ENCODE measurements at places on chromosomes 11 and 22.
A peak's percentile ranks its signal among the peaks of the same experiment; 100 is the strongest.

- DNase-seq, result no peak
These were observed 706 bp upstream of the OR51E1 start for GRCh38 chr11:4643076-4643475.

- DNase-seq, result no peak
These were observed 72.5 kb downstream of the PACS1 start for GRCh38 chr11:66142370-66143263.

GRCh38 chr22:42369250-42370041 is 62.8 kb downstream of the NFAM1 start:
- DNase-seq, result peak; percentile 91

GRCh38 chr11:12110714-12111548 is 541 bp downstream of the MICAL2 start:
- peak; percentile 36 for DNase-seq

- no peak for DNase-seq
These were observed 25.0 kb upstream of the GAL start for GRCh38 chr11:68659158-68659921.

GRCh38 chr22:44049486-44050231 is 25.6 kb downstream of the PARVB start:
- no peak for DNase-seq

DNA sequence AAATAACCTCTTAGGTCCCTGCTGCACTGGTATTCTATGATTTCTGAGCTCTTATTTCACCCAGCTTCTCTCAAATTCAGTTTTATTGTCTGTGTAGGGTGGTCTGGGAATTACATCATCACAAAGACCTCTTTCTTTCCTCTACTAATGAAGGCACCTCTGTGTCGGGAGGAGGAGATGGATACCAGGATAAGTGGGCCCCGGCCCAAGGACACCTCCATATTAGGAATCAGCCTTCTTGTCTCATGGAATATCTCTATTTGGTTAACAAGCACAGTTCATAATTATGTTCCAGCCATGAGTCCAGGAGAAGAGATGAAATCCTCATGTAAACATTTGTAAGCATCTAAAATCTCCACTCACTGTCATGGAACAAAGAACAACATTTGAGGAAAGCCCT is 9.4 kb downstream of the PARVA start:
- no peak for DNase-seq

GRCh38 chr11:79430280-79430679 is 10.6 kb downstream of the TENM4 start:
- no peak for DNase-seq

- no peak for DNase-seq
These were observed 1268.8 kb upstream of the CNTN5 start for GRCh38 chr11:97751952-97752351.

DNA sequence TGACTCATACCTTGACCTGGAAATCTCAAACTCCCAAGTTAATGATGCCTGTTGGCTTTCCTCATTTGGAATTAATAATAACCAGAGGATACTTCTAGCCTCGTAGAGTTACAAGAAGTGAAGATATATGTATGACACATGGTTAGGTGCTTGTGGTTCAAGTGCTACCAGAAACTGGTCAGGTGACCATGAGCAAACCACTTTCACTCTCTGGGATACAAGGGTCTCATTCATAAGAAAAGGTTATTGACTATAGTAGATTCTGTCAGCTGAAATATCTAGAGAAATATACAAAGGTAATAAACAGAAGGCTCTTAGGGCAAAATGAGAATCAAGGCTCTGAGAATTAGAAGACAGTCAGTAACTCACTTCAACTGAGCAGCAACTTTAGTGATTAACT is 233.3 kb downstream of the KCNA4 start:
- no peak for DNase-seq

- no peak for DNase-seq
These were observed 198.5 kb downstream of the MSANTD4 start for GRCh38 chr11:105823495-105824033.

- peak; percentile 48 for DNase-seq
These were observed 471 bp downstream of the ARVCF start for GRCh38 chr22:20015971-20016733.

GRCh38 chr11:95512682-95513081 is 276.9 kb downstream of the FAM76B start:
- no peak for DNase-seq

GRCh38 chr22:24068717-24069297 is 57.7 kb downstream of the CABIN1 start:
- DNase-seq, result no peak

DNA sequence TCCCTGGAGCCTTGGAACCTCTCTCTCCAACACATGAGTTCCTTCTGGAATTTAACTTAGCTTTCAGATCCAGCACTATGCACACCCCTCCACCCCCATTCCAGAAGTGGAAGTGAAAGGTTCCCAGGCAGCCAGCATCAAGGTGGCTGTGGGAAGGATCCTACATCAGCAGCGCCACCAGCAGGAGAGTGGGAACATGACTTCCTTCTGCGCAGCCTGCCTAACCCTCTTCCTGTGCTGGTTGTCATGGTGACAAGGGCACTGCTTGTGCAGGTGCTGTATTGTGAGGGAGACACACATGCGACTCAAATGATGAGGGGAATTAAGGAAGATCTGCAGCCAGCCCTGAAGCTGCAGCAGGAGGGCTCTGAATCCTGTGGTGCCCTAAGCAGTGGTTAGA is 904.5 kb upstream of the API5 start:
- DNase-seq, result no peak

GRCh38 chr11:66694056-66694410 is 16.3 kb upstream of the RBM4B start:
- DNase-seq, result no peak

DNA sequence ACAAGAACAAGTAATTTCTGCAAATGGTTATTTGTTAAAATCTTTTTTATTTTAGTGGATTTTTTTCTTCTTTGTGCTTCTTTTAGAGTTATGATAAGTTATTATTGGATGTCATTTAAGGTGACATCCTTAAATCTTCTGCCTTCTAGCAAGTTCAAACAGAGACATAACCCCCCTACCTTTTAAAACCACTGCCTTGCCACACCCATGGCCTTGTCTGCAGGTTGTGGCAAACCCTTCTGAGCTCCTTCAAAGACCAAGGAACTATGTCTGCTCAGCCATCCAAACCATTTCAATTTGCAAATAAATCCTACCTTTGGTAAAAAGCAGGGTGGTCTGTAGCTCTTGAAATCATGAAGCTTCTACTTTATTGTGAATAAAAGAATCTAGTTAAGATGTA is 241.6 kb downstream of the FAM76B start:
- DNase-seq, result no peak

DNA sequence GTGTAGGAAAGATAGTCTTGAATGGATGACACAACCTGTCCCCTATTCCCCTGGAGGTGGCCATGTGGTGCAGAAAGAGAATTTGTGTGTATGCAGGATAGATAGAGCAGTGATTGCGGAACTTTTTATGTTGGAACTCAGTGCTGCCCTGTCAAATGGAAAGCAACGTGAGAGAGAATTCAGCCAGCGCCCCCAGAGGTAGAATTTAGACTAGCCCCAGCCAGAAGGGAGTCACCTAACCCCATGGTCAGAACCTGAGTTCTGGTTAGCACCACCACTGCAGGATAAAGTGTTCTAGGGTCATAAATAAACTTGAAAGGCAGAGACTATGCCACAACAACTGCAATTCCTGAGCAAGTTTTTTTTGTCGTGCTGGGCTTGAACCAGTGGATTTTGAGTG is 152.9 kb upstream of the GRIA4 start:
- no peak for DNase-seq

GRCh38 chr11:121487191-121487590 is 34.4 kb upstream of the SORL1-AS1 start:
- no peak for DNase-seq

- DNase-seq, result no peak
These were observed 399.5 kb downstream of the BUD13 start for GRCh38 chr11:116373104-116373944.

- no peak for DNase-seq
These were observed 11.8 kb upstream of the IGLL1 start for GRCh38 chr22:23591846-23592245.

DNA sequence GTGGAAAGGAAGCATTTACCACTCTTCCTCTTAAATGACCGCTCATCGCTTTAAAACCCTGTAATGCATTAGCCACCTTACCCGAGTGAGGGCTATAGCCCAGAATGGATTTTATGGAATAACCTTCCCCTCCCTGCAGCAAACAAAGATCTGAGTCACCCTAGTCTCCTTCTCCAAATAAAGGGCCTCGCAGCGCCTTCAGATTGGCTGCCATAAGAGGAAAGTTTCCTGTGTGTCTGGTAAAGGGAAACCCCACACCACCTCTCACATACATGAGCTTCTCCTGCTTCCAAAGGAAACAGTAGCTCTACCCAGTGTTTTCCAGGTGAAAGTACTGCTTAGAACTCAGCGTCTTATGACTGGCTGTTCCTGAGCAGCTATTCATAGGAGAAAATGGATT is 47.8 kb downstream of the PPP2R1B start:
- DNase-seq, result no peak

- DNase-seq, result no peak
These were observed 25.0 kb upstream of the SERPIND1 start for GRCh38 chr22:20748731-20749428.

DNA sequence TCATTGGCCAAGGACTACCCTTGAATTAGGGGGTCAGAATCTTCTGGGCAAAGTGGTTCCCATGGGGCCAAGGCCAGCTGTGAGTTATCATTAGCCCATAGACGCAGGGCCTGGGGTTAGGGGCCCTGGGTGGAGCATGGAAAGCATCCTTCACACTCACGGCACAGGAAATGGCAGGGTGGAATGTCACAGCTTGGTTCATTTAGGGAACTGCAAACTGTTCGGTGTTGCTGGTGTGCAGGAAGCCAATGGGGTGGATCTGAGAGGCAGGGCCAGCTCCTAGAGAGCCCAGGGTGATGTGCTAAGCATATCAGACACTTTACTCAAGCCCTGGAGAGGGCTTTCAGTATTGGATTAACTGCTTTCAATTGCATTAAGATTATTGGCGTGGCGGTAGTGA is 42.9 kb downstream of the TECTA start:
- no peak for DNase-seq

DNA sequence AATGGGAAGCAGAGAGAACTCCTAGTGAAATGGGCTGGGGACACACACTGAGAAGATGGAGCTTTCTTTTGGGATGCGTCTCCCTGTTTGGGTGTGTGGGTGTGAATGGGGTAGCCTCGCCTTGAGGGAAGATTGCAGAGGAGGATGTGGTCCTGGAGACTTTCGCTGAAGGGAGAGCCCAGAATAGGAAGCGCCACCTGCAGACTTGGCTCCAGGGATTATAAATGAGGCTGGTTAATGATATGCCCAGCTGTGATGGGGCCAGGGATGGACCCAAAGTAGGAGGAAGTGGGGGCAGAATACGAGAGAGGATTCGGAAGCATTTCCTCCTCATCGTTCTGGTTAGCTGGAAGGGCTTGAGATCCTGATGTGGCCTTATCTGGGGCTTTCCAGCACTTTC is 13.7 kb downstream of the RELT start:
- DNase-seq, result no peak

DNA sequence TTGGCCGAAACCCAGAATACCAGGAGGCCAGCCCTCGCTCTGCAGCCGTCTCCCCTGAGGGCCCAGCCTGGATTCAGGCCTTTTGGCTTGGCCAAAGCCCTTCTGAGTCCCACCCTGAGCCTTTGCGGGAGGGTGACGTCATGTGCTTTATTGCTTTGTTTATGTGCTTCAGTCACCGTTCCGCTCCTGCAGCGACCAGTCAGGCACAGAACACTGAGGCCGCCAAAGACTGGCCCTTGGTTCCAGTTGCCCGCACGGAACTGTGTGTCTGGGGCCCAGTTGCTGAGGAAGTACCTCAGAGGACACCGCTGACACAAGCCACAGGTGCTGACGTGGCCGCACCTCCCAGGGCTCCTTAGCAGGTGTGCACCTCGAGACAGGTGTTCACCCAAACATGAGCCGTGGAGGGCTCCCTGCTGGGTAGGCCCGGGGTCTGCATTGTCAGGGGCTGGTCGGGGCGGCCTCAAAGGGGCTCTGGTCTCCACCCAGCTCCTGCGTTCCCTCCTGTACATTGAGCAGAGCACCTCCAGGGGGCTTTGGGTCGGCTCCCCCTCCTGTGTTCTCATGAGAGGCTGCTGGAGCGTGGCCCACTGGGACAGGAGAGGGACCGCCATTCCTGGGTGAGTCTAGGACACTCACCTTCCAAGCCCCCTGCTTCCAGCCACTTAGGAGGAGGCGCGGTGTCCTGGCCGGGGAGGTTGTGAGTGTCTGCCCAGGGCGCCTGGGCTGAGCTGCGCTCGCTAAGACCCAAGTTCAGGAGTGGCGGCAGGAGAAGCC is 376.8 kb downstream of the TBC1D22A start:
- DNase-seq, result no peak

DNA sequence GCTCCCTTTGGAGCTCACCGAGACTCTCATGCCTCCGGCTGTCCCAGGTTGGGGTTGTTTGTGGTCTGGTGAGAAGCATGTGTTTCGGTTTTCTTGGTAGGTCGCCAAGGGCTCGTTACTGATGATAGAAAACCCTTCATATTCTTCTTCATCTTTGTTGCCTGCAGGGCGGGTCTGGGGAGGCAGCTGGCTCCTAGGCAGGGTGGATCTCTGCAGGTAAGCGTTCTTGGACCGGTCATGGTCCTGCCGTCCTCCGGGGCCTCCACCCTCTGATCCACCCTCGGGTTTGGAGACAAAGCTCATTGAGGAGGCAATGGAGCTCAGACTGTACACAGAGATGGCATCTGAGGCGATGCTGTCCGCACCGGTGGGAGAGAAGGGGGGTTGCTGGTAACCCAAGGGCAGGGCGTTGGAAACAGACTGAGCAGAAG is 64.3 kb upstream of the PITPNB start:
- no peak for DNase-seq

GRCh38 chr11:114135737-114136151 is 76.2 kb downstream of the ZBTB16 start:
- DNase-seq, result no peak

- DNase-seq, result no peak
These were observed 294.6 kb upstream of the SYN3 start for GRCh38 chr22:33352768-33353167.

DNA sequence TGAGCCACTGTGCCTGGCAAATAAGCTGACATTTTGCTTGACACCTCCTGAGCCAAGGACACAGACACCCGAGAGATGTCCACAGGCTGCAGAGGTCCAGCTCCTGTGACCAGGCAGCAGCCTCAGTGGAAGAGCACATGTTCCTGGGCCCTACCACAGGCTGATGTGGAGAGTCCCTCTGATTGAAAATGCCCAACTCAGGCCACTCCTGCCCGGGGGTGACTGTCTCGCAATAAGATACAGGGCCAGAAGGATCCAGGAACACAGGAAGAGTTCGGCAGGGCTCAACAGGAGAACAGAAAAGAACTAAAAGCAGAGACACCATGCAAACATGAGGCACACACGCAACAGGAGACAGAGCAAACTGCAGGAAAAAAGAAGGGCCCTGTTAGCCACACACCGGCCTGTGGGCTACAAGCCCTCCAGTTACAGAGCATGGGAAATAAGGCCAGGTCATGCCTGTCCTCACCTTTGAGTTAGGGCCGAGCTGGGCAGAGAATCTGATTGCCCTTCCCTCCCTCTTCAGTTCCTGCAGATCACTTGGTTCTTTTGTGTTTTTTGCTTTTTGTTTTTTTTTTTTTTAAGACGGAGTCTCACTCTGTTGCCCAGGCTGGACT is 28.3 kb upstream of the MALAT1 start:
- DNase-seq, result no peak

- DNase-seq, result peak; percentile 38
These were observed 83.2 kb upstream of the CLDN5 start for GRCh38 chr22:19607192-19608002.

- DNase-seq, result no peak
These were observed 35.0 kb upstream of the ADORA2A start for GRCh38 chr22:24392218-24392931.
